ENCODE measurements at places on chromosomes 7 and 10.

GRCh38 chr10:58266003-58266825 is 1.5 kb downstream of the IPMK start:
- DNase-seq = peak; percentile 7

DNA sequence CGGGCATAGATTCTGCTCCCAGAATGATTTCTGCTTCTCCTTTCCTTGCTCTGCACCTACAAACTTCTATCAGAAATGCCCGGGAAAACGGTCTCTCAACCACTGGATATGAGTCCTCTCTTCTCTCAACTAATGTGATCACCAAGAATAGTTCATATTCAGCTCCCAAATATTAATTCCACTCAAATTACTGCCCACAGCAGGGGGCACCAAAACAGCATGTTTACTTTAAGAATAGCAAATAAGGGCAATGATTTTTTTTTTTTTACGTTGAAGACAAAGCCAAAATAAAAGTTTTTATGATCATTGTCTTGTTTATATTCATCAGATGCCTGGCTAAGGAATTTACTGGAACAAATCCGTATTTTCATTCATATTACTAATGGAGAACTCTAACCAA is 94.9 kb upstream of the PRSS1 start:
- DNase-seq = no peak

DNA sequence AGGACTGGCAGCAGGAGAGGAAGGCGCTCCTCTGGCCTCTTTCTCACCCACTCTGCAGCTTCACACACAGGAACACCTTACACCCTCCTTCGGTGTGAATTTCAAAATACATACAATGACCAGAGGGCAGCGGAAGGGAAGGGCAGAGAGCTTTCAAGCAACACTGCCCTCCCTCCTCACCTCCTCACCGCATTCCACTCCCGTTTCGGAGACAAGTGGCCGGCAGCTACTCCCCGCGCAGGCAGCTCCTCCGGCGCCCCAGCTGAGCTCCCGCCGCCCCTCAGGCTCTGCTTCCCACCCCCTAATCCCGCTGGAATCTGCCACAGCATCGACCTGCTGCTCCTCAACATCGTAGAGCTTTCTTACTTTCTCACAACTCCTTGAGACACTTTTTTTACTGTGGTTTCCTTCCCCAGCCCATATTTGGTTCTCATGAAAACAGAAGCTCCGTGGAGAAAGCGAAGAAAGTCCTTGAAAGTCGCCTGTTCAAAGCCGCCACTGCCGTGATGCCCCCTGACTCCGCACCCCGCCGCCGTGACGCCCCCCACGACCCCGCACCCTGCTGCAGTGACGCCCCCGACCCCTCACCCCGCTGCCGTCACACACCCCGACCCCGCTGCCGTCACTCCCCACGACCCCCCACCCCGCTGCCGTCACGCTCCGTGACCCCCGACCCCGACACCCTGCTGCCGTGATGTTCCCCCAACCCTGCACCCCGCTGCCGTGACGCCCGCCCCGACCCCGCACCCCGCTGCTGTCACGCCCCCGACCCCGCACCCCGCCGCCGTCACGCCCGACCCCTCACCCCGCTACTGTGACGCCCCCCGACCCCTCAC is 14.6 kb upstream of the GPER1 start:
- no peak for DNase-seq

DNA sequence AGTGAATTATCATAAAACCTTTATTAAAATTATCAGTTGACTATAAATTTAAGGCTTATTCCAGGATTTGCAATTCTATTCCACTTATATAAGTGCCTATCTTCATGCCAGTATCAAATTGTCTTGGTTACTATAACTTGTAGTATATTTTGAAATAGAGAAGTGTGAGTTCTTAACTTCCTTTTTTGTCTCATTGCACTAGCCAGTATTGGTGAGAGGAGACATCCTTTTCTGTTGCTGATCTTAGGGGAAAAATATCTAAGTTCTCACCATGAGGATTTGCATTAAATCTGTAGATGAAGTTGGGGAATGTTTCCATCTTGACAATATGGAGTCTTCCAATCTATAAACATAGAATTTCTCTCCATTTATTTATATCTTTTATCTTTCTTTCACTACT is 104.2 kb upstream of the MKI67 start:
- no peak for DNase-seq

- no peak for DNase-seq
These were observed 184.1 kb downstream of the CREB5 start for GRCh38 chr7:28596245-28596935.

GRCh38 chr7:143003393-143004051 is 23.4 kb downstream of the OR9A2 start:
- peak; percentile 64 for DNase-seq

GRCh38 chr7:66150471-66150870 is 35.8 kb downstream of the CRCP start:
- no peak for DNase-seq

DNA sequence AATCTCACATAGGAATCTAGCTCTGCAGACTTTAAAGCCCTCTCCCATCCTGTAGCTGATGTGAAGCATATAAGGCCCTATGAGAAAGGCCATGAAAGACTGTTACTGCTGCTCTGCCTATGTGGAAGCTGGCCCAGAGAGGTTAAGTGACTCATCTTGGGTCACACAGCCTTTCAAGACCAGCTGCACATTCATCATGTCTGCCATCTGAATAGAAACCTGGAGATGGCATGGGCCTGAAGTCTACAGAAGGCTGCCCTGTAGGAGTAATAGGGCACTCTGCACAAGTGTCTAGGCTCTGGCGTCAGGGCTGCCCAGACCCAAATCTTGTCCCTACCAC is 59.4 kb upstream of the COL13A1 start:
- no peak for DNase-seq

GRCh38 chr10:87562750-87563149 is 58.1 kb downstream of the MINPP1 start:
- no peak for DNase-seq

DNA sequence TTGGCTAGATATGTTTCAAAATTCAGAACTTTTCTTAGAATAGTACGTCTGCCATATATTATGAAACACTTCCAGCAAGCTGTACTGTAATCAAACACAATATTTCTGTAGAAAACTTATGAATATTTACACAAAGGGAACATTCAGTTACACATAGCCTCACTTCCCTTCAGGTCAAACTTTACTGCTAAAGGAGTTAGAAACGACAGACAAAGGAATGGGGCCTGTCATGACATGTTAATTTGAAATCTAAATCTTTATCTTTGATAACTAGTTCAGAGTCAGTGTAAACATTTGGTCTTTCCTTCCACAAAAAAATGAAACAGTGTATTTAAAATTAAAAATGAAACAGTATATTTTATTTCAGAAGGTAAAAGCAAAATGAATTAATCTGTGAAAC is 1.0 kb upstream of the CROT start:
- no peak for DNase-seq

- no peak for DNase-seq
These were observed 113.2 kb upstream of the MYO3A start for GRCh38 chr10:25820874-25821273.

- DNase-seq = no peak
These were observed 9.8 kb downstream of the LFNG start for GRCh38 chr7:2529161-2530070.

DNA sequence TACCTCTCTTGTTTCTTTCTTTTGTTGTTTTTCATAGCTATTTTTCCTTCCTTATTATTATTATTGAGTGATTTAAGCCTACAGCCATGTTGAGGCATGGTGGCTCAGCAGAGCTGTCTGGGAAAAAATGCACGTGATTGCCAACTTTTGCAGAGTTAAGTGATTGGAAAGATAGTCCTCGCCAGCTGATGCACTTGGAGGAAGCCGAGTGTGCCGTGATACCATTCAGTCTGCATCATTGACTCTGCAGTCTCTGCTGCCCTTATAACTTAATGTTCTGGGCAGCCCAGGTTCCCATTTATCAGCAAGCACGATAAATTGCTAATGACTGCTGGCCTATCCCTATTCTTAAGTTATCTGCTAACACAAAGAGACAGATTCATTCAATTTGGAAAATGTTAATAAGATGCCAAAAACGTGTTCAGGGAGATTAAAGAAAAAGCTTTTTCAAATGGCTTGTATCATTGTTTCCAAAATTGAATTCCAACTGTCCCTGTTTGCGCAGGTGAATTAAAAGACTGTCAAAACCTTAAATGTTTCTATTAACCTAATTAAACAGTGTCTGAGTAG is 232.9 kb upstream of the NPY start:
- no peak for DNase-seq

GRCh38 chr10:49398986-49399385 is 3.1 kb upstream of the DRGX start:
- no peak for DNase-seq

- no peak for DNase-seq
These were observed 40.3 kb downstream of the RGS10 start for GRCh38 chr10:119502209-119502608.

- DNase-seq = no peak
These were observed 26.0 kb upstream of the MCU start for GRCh38 chr10:72665925-72666324.

GRCh38 chr7:13466874-13467547 is 522.5 kb downstream of the ETV1 start:
- DNase-seq = peak; percentile 40

- DNase-seq = no peak
These were observed 42.6 kb downstream of the WIPF3 start for GRCh38 chr7:29848941-29849340.

DNA sequence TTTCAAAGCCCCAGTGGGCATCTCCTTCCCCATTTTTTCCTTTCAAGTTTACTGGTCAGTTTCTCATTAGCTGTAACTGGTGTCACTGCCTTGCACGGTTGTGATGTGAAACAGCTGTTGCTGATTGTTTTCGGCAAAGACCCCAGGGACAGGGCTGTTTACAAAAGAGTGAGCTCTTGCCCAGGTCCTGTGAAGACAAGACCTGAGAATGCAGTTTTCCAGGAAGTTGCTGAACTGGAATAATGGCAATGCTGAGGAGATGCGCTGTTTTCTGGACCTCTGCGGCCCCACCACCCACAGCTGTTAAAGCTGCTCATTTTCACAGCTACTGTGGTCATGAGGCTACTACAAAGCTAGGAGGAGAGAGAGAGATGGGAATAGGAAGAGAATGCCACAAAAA is 116.6 kb upstream of the RSU1 start:
- no peak for DNase-seq

DNA sequence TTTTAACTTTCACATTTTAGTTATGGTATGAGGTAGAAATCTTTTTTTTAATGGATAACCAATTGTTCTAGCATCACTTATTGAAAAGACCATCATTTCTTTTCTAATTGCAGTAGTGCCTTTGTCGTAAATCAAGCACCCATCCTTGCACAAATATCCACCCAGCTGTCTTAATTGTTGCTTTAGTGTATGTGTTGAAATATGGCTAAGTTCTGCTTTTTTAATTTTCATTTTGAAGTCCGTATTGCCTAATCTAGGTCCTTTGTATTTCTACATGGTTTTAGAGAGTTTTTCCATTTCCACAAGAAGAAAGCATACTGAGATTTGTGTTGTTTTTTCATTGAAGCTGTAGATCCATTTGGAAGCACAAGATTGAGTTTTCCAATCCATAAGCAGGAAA is 259.6 kb upstream of the SEMA3E start:
- DNase-seq = no peak

DNA sequence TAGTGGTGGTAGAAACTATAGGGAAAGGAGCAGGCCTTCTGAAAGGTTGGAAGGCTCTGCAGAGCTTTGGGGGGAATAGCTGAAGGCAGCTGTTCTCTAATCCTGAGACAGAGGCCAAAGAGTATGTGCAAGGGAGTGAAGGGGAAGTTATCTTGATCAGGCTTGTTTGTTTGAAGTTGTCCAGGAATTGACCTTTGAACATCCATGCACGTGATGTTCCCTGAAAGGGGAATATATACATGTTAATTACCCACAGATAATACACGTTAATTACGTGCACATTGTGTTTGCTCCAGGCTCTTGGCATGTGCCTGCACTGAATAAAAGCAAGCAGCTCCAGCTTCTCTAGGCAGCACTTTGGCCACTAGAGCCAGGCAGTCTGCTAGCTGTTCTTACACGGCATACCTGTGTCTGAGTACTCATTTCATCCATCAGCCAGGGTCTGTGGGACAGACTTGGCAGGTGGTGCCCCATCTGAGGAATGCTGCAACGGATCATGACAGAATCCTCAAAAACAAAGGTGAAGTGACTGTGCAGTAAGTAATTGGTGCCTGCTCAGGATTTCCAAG is 18.0 kb upstream of the STARD3NL start:
- no peak for DNase-seq

DNA sequence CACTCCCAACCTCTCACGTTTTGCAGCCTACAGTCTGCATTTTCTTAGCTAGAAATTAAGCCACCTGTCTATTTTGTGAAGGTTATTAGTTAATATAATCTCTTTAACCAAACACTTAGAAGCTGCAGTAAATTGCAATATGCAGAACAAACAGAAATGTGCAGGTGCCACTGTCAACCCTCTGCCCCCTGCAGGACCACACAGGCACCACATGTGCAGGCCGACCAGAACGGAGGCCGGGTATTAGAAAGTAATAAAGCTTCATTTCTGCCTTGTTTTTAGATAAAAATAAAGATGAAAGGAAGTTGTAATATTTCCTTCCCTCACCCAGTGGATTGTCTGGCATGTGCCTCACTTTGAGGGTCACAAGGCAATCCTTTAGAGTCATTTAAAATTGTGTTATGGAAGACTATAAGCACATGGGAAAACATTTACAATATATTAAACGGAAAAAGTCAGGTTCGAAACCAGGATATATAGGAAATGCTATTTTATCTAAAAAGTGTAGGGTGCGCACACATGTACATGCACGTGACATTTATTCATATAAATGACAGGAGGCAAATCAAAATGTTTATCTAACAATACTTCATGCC is 158.2 kb downstream of the ARHGAP12 start:
- peak; percentile 46 for DNase-seq

DNA sequence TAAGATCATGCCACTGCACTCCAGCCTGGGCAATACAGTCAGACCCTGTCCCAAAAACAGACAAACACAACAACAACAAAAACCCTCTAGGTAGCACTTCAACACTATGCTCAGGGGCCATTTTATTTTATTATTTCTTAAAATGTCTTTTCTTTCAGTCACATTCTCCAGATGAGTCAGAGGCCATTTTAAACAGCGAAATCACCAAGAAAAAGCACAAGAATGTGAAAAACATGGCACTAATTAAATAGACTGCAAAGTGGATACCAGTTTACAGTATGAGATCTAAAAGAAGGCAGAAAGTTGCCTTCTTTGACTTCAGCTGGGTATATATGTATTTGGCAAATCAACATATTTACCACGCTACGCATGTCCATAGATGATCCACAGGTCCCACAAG is 6.1 kb upstream of the FGL2 start:
- no peak for DNase-seq

DNA sequence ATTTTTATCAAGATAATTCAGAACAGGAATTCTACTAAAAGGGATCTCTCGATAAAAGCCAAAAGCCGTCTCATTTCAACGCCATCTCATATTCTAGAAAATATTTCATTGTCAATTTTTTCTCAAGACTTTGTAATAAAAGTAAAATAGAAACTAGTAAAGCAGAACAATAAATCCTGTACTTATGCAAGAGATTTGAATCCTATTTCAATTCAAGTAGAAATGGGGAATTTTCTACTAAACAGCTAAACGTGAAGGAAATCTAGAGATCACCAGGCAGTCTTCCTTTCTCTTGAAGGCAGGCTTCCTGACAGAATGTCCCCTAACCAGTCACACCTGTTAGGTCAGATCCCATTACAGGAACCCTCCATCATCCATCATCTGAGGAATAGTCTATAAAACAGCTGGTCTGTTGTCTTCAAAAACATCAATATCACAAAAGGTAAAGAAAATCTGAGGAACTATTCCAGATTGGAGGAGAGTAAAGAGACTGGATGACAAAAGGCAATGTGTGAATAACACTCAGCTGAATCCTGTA is 23.7 kb downstream of the USP6NL start:
- no peak for DNase-seq

Data from NCI-H2081 (cell line).